ENCODE measurements at places on chromosomes 16 and 17.
A peak's percentile ranks its signal among the peaks of the same experiment; 100 is the strongest.

DNA sequence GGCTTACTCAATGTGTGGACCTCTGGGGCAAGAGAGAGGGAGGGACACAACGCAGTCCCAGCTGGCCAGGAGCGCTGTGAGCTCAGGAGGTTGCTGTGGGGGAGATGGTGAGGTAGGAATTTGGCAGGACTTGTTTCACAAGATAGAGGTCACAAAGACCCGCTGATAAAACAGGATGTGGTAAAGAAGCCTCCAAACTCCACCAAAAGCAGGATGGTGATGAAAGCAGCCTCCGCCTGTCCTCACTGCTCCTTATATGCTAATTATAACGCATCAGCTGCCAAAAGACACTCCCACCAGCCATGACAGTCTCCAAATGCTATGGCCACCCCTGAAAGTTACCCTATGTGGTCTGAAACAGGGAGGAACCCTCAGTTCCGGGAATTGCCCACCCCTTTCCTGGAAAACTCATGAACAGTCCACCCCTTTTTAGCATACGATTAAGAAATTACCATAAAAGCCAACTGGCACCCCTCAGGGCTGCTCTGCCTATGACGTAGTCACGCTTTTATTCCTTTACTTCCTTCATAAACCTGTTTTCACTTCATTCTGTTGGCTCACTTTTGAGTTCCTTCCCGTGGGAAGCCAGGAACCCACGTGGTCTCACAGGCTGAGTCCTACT is 5.3 kb upstream of the EIF4A3 start:
- DNase-seq, result peak; percentile 24

GRCh38 chr16:77077256-77077922 is 113.6 kb upstream of the MON1B start:
- no peak for DNase-seq

GRCh38 chr17:80969030-80969673 is 22.5 kb upstream of the CHMP6 start:
- no peak for DNase-seq

DNA sequence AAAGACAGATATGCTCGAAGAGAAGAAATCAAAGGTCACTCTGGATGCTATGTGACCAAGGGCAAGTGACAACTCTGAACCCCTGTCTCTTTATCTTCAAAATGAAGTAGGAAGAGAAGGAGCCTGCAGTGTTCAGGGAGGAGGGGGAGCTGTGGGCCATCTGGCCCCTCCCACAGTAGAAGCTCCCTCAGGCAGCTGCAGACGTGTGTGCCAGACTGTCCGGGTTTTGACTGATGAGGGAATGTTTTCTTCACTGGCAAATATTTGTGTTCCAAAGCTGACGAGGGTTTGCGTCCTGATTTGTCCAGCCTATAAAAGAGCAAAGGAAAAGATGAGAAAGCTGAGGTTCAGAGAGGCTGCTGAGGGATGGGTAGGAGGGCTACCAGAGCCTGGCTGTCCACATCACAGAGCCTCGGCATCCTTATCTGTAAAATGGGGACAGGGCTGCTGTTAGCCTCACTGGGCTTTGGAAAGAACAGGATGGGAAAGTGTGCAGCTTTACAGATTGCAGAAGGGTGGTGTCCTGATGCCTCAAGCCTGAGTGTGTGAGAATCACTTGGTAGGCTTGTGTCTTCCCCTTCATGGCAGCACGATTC is 1.8 kb upstream of the GINS2 start:
- no peak for DNase-seq

DNA sequence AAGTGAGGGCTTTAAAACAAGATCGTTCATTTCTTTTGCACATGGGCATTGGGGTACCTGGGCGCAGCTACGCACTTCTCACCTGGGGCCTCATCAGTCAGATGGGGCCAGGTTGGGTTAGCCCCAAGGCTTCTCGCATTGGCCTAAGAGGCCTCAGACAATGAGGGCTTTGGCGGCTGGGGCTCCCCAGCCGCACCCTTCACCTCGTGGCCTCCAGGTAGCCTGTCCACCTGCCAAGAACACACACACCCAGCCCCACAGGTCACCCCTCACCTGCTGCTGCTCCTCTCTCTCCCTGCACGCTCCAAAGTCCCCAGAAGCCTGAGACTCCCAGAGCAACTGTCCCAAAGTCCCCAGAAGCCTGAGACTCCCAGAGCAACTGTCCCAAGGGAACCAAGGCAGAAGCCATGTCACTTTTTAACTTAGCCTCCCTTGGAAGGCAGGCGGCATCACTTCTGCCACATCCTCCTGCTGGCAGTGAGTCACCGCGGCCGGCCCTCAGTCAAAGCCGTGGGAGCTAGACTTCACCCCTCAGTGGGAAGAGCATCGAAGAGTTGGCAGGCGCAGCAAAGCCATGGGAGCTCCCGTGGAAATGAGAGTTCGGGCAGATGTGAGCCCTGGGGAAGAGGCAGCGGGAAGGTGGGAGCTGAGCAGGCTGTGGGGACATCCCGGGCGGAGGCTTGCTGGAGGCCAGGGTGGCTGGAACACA is 78.9 kb upstream of the PLCG2 start:
- DNase-seq, result no peak

DNA sequence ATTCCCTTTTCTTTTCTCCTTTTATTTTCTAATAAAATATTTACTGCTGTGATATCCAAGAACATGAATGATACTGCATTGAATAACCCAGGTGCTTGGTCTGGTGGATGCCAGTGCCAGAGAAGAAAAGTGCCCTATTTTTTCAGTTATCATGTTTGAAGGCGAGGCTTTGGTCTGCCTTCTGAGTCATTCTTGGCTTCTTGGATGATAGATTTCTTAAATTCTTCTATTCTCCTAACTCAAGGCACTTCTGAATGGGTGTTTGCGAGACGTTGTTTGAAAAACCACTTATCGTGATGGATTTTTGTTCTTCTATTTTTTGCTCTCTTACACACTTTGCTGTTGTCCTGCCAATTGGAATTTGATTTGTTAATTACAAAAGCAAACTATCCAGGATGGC is 66.7 kb downstream of the FTO start:
- DNase-seq, result no peak

GRCh38 chr16:49081554-49081953 is 200.1 kb downstream of the CBLN1 start:
- no peak for DNase-seq

DNA sequence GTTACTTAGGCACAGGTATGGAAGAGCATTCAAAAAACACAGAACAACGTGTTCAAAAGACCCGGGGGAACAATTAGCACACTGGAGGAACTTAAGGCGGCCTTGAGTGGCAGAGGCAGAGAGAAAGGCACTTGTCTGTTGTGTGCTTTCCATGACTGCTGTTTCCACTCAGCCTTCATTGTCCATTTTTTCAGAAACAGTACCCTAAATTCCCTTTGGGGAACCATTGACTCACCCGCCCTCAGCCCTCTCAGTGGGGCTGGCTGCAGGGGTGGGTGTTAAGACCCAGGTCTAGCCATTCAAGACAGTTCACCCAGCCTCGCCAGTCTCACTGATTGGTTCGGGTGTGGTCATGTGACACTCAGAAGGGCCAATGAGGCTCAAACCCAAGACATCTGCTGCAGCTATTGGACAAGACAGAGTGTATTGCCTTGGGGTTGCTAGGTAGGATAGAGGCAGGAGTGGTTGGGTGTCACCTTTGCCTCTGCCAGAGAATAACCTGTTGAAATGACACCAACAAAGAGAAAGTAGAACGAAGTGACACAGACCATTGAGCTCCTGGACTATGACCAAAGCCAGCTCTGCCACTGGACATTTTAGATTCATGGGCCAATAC is 19.6 kb upstream of the CEP20 start:
- peak; percentile 59 for DNase-seq

GRCh38 chr17:37368577-37368976 is 7.2 kb upstream of the C17orf78 start:
- DNase-seq, result no peak

- peak; percentile 58 for DNase-seq
Measured at GRCh38 chr16:29809850-29810698, 1.9 kb upstream of the PRRT2 start.

- no peak for DNase-seq
Measured at GRCh38 chr17:57403236-57403635, 146.9 kb downstream of the MSI2 start.

- no peak for DNase-seq
Measured at GRCh38 chr17:72390675-72391508, 270.1 kb downstream of the SOX9 start.

- DNase-seq, result no peak
Measured at GRCh38 chr16:84614968-84615813, 2.7 kb downstream of the COTL1 start.

DNA sequence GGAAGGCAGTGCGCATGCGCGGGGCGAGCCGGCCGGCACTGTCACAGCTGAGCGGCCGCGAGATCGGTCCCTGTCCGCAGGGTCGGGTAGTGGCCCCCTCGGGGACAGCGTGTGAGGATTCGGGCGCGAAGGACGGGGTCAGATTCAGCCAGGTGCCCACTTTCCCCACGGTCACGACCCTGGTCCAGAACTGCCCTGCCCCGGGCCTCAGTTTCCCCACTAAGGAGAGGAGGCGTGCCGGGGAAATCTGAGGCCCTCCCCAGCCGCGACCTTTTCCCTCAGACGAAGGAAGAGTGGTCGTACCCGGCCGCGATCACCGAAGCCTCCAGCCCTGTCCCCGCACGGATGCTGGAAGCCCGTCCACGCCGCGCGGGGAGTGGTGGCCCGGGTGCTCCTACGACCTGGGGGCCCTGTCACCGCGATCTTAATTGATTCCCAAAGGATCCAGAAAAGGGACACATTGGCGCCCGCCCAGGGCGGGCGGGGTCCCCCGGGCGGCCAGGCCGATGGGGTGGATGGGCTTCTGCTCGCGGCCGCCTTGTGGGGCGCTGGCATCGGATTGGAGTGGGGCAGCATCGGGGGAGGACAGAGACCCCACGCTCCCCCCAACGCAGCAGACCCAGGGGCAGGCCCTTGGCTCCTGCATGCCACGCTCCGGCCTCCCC is 57.7 kb downstream of the SRL start:
- no peak for DNase-seq

DNA sequence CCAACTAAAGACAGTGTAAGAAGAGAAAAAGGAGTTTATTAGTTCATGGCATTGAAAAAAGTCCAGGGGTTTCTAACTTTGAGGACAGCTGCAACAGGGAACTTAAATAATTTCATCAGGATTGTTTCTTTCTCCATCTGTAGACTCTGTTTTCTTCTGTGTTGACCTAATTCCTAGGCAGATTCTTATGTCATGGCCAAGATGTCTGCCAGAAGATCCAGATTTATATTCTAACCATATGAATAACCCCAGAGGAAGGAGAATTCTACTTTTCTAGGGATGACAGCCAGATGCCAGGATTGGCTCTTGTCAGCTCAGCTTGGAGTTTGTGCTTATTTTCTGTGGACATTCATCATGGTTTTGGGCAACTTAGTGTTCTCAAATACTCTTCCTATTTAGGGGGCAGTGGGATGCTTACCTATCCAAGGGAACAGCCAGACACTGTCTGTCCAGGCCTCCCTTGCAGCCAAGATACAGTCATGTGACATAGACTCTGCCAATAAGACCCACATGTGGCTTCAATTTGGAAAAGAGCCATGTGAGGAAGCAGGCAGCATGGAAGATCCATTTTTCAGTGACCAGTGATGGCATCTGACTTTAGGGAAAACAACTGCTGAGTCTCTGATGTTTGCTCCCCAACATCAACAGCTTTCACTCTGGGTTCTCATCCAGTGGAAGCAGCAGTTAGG is 18.2 kb downstream of the PCTP start:
- no peak for DNase-seq

DNA sequence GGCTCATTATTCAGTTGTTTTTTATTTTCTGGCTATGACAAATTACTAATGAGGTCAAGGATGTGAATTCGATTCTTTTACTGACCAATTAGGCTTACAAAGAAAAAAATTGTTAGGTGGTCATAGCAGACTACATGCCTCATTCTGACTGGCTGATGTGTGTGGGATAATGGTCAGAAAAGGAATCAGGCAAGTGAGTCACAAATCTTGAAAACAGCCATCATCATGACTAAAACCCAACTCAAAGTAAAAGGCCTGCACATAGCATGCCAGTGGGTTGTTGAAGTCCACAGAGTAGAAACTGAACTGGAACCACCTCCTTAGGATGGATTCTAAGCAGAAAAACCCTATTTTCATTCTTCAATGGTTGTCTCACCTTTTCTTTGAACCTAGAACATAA is 8.6 kb downstream of the RPGRIP1L start:
- no peak for DNase-seq

DNA sequence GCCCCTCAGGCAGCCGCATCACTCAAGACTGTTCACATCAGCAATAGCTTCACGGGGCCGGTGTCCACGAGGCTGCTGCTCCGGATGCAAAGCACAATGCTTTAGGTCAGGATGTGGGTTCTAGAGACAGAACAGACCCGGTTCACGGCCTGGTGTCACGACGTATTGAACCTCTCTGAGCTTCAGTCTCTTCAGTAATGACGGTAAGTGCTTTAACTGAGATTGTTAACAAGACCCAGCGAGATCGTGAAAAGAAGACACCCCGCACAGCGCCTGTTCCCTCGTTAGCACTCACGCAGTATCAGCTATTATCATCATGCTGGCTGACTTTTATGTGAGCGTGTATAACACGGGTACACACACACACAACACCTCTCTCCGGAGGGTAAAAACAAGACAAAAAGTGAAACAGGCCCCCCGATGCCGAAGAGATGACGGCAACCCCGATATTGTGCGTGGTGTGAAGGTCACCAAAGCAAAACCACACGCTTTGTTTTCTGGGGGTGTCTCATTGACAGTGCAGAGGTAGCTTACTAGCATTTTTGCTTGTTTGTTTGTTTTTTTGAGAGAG is 21.4 kb upstream of the ABR start:
- peak; percentile 60 for DNase-seq

- DNase-seq, result no peak
Measured at GRCh38 chr16:54411544-54411943, 125.0 kb upstream of the IRX3 start.

DNA sequence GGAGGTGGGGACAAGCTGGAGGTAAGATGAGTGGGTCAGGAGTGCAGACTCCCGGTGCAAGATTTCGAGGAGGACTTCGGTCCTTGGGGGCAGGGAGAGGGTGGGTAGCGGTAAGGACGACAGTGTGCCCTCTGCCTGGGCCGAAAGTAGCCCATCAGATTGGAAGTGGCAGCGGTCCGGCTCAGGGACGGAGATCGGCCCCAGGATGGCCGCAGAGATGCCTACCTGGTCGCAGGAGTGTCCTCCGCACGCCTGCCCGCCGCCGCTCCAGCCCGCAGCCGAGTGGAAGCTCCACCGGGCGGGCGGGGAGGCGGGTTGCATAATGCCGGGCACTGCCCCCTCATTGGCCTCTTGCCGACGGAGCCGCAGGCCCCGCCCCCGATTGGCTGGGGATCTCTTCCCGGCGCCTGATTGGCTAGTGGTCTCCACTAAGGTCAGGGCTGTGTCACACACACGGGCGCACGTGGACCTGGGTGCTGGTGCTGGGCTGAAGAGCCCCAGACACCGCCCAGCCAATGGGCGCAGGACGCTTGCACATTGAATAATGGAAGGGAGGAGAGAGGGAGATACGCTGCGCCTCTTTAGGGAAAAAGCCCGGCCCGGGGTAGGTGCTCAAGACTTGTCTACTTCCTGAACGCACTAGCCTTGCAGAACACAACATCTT is at the start of gene PER1:
TSS of gene PER1 (minus strand) at position 293 of the 664 bp plus-strand sequence. CDS start 1,698 bp downstream, outside the sequence.
- DNase-seq, result peak; percentile 95

- DNase-seq, result no peak
Measured at GRCh38 chr16:31092330-31092729, 2.3 kb downstream of the VKORC1 start.

- no peak for DNase-seq
Measured at GRCh38 chr16:84568066-84568465, 49.8 kb downstream of the COTL1 start.

- DNase-seq, result no peak
Measured at GRCh38 chr16:31452631-31453106, 6.6 kb upstream of the ARMC5 start.

All from activated CD4-positive, alpha-beta memory T cell treated with anti-CD3 and anti-CD28 coated beads for 36 hours (primary cell).